RPMI8226 (cell line): ENCODE measurements at places on chromosomes 12 and 14.

DNA sequence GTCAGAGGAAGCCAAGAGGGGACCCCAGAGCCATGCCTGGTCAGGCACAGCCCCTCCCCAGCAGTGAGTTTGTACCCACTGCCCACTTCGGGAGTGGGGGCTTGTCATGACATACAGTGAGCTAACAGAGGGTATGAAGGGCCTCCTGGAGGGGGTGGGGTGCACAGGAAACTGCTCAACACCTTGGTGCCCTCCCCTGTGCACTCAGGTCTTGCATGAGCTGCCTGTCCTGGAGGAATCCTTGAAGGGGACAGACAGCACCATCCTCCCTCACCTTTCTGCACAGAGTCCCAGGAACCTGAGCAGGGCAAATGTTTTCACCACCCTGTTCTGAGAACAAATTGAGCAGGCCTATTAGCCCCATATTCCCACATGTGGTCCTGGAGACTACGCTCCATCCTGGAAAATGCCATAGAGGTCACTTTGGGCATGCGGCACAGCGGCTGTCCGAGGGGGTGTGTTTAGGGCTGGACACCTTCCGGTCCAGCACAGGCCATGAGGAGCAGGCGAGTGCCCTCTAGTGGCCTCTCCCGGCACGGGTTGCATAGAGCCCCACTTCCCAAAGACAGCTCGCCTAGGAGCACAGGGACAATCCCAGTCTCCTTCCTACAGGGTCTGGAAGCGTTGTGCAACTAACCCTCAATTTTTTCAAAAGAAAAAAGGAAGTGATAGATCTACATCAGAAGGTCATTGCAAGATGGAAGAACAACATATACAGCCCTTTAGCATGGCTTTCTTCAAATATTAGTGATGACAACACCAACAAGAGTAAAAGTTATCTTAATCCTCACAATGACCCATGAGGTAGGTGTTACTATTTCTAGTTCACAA is 31.9 kb upstream of the ZFP36L1 start:
- peak; percentile 58 for DNase-seq

DNA sequence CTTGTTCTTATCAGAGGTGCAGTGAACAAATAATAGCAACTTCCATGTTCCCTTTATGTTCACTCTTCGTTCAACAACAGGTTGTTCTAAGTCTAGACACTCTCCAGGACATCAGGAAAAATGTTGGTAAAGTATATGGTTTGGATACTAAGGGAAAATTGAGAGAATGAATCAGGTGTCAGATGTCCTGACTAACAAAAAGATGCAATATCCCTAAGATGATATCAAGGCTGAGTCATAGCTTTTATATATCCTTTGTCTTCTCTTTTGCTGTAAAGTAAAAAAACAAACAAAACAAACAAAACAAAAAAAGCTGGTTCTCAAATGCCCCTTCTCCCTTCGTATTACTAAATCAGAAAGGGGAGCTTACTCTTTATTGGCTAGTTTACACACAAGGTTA is 11.1 kb downstream of the GLIPR1L1 start:
- no peak for DNase-seq

GRCh38 chr12:67572492-67572891 is 76.1 kb upstream of the DYRK2 start:
- DNase-seq = no peak

GRCh38 chr14:52730709-52731111 is 744 bp downstream of the STYX start:
- peak; percentile 29 for DNase-seq

DNA sequence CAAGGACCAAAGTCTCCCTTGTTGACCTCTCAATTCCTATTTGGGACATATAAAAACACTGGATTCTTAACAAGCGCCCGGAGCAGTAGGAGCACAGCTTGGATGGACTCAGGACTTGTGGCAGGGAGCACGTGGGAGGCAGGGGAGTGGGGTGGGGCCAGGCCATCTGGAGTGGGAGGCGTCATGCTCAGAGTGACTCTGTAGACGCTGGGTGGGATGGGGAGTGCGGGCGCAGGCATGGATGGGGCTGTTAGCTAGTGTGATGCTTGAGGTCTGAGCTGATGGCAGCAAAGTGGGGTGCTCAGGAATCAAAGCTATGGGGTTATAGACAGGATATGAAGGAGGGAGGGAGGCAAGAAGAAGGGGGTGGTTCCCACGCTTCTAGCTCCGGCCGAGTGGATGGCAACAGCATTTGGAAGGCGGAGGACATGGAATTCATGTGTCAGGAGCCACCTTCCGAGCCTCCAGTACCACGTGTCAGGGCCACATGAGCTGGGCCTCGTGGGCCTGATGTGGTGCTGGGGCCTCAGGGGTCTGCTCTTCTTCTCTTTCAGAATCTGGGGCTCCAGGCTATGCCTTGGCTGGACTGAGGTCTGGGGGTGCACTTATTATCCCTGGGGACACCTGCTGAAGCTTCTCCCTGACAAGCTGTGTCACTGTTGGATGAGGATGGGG is 26.2 kb downstream of the MEG3 start:
- DNase-seq = no peak

DNA sequence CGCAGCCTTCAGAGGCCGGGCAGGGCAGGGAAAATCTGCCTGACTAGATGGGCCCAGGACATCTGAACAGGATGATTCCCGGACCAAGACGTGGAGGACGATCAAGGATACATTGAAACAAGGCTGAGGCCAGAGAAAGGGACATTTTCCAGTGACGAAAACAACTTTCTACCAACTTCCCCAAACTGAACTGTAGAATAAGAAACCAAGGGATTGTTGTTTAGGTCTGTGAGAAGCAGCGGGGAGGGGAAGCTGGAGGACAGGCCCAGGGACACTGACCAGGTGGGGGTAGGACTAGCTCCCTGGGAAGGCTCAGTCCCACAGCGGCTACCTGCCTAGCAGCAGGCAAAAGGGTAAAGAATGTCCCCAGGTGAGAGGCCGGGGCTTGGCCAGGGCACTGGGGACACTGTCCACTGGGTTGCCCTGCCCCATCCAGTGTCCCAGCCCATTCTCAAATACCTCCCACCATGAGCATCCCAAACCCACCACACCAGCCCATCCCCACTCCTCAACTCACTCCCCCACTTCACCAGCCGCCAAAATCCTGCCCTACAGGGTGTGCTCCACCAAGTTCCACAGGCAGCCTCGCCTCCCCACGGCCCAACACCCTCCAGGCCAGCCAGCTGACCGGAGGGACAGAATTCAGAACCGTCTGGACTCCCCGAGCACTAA is 995 bp downstream of the TNFRSF1A start:
- DNase-seq = no peak

- peak; percentile 72 for DNase-seq
These were observed 400 bp downstream of the CHST11 start for GRCh38 chr12:104456950-104457745.

- no peak for DNase-seq
These were observed 101.9 kb upstream of the ADAMTS20 start for GRCh38 chr12:43653917-43654316.

DNA sequence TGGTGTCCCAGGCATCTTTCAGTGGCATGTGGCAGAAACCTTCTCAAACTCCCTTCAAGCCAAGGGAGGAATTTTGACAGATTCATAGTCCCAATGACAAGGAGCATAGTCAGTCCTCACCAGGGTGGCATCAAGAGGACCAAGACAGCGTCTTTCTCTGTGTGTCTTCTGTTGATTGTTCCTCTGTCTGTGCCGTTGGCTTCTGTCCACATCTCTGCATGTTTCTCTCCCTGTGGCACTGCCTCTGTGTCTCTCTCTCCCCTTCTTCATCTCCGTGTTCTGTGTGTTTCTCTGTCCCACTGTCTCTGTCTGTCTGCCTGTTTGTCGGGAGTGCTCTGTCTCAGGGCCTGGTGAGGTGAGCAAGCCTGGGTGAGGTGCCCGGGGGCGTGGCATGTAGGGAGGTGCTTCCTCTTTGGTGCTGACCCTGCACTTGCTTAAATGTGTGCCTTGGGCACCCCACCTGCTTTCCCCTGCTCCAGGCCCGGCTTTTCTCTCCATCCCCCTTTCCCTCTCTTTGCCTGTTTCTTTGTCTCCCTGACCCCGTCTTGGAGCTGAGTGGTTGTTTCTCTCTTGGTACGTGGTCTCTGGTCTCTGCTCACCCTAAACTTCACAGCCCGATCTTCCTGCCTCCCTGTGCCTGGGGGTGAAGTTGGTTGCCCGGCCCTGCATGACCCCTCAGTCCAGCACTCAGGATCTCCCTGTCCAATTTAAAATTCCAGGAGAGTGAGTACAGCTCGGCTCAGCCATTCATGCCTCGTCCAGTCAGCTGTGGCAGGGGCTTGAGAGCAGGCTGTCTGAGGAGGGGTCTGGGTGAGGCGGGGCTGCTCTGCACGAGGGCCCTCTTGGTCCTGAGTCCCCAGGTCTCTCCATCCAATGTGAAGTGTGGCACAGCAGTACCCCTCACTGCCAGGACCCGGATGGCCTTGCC is 28.5 kb downstream of the JDP2 start:
- DNase-seq = no peak

DNA sequence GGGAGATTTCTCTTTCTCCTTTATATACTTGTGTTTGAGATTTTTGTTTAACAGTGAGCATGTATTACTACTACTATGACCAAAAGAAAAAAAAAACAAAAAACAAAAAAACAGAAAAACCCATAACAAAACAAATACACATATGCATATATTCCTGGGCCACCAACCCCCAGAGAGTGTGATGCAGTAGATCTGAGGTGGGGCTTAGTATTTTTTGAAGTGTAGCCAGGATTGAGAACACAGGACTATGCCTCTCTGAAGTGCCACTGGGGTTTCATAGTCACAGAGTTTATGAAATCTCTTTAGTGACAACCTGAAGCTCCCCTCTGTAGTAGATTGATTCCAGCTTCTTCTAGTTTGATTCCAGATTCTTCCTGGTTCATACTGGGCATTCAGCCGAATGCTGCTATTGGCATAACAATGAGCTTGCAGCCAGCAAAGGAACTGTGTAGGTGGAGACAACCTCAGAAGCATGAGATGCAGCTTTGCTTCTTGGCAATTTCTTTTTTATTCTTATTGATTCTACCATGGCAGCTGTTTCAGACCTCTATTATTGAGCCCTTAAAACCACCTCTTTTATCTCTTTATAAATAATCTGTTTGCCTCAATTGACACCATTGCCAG is 15.5 kb upstream of the ANO4 start:
- DNase-seq = no peak

GRCh38 chr12:129984106-129984505 is 80.3 kb upstream of the TMEM132D start:
- DNase-seq = no peak

- no peak for DNase-seq
These were observed 130.1 kb upstream of the BMP4 start for GRCh38 chr14:54086767-54087166.

DNA sequence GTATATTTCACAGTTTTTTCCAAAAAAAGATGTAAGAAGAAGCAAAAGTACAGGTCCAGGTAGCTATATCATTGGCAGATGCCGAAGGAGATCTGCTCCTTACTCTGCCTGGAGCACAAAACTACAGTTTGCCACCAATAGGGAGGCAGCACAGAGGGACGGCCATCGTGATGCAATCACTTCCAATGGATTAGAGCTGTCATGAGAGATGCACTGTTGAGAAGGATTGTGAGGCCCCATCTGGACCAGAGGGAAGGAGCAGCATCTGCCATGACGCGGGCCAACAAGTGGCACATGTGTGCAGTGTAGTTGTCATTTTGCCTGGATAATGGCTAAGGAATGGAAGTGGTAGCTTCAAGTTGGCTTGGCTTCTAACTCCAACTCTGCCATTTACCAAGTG is 318.8 kb upstream of the FKBP4 start:
- DNase-seq = no peak

DNA sequence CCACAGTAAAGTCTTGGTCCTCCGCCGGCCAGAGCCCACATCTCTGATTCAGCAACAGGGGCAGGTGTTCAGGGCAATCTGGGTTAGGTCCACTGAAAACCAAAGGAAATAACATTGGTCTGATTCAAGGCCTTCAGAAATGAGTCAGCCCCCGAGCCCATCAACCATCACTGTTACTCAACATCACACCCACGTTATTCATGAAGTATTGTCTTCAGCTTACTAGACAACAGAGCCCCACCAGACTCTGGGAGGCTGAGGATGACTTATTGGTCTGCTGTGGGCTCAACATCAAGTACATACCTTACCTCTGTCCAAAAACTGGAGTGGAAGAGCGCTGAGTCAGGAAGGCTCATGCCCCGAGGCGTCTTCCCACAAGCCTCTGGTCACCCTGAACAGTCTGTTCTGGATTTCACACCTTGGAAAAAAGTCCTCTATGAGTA is 97.5 kb downstream of the ZFP36L1 start:
- DNase-seq = no peak

- no peak for DNase-seq
These were observed 50.5 kb downstream of the HSPB8 start for GRCh38 chr12:119229205-119229604.

DNA sequence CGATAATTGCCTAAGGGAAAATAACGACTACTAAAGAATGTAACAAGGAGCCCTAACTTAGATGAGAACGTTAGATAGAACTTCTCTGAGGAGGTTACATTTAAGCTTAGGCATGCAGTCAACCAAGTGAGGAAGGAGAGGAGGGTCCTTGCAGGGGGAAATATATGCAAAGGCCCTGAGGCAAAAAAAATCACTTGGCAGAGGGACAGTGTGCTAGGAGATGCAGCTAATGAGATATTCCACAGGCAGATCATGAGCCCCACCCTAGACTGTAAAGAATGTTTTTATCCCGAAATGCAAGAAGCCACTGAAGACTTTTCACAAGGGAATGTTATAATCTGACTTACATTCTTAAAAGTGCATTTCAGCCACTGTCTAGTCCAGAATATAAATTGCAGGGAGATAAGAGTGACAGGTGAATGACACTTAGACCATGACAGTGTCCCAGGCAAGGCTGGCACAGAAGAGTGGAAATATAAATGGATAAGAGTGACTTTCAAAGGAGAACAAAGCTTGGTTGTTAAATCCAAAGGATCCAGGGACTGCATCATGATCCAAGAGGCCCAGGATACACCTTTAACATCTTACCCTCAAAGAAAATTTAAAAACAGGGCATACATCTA is 61.0 kb downstream of the PPM1H start:
- DNase-seq = no peak

GRCh38 chr14:96173636-96174475 is 30.8 kb upstream of the BDKRB2 start:
- no peak for DNase-seq

DNA sequence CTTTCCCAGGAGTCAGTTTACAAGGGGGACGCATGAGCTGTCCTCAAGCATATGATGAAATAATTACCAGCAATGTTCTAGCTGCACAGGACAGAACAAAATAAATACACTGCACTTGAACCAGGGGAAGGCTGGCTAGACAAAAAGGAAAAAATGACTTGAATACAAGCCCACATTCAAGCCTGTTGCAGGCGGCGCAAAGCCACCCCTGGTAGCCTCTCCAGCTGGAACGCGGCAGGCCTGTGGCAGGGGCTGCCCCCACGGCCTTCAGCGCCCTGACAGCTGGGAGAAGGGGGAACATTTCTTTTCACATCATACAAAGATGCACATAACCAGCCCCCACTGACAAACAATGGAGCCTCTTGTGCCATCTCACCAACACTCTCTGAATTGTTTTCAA is 57.1 kb downstream of the TRAFD1 start:
- DNase-seq = no peak

GRCh38 chr12:87323369-87323768 is 705.8 kb downstream of the C12orf50 start:
- DNase-seq = no peak

GRCh38 chr12:45828402-45828801 is 98.9 kb downstream of the ARID2 start:
- DNase-seq = peak; percentile 7

- DNase-seq = no peak
These were observed 10.7 kb downstream of the CCDC196 start for GRCh38 chr14:66496911-66497310.
